Stimulated activated CD8-positive, alpha-beta memory T cell treated with anti-CD3 and anti-CD28 coated beads, Interleukin-7, amount 100 ng/mL, for 48 hours (primary cell): ENCODE measurements at places on chromosomes 16 and 17.

GRCh38 chr16:25729188-25729915 lies 37.6 kb downstream of the HS3ST4 start:
- no peak for DNase-seq

DNA sequence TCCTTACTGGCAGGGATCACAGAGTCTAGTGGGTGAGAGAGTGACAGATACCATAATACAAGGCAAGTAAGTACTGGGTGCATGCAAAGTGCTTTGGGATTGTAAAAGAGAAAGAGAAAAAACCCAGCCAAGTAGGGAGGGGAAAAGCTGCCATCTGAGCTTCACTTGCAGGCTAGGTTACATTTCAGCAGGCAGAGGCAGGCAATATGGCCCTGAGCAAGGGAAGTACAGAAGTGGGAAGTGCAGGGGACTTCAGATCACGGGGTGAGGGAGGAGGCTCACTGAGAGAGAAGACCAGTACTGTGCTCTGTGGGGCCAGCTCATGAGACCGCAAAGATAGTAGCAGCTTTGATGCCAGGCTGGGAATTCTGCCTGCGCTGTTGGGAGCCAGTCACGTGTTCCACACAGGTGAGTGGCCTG lies 230.6 kb downstream of the MSI2 start:
- DNase-seq, result no peak

DNA sequence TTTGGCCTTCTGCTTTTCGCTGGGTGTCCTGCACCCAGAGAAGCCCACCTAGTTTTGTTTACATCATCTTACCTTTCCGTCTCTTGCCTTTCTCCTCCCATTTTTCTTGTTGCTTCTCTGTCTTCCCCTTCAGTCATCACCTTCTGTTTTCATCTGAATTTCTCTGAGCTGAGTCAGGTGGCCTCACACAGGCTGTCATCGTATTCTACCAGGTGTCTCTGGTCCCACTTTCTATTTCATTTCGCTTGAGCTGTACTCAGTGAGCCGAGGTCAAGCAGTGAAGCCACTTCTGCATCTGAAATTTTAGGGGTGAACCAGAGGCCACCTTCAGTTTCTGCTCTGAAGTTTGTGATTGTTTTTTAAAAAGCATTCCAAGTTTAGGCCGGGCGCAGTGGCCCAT lies 9.7 kb downstream of the CRAMP1 start:
- no peak for DNase-seq

GRCh38 chr16:6143020-6143419 lies 1045.4 kb upstream of the EEF2KMT start:
- no peak for DNase-seq

DNA sequence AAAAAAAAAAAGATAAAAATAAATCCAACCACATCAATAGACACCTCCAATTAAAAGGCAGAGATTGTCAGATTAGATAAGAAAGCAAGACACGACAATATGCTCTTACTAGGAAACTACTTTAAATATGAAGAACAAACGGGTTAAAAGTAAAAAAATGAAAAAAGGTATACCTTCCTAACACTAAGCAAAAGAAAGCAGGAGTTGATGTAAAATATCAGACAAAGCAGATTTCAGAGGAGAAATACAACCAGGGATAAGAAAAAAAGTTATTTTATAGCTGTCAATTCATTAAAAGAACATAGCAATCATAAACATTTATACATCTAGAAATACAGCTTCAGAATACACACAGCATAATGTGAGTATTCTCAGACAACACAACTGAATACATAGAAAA lies 49.7 kb upstream of the CCDC182 start:
- DNase-seq, result no peak

GRCh38 chr16:4679850-4680636 lies 13.3 kb upstream of the NUDT16L1 start:
- no peak for DNase-seq

GRCh38 chr17:63822537-63822936 lies 4.7 kb upstream of the PSMC5 start:
- DNase-seq, result no peak

- no peak for DNase-seq
Observed at GRCh38 chr16:85153656-85154091, 41.4 kb upstream of the CIBAR2 start.

DNA sequence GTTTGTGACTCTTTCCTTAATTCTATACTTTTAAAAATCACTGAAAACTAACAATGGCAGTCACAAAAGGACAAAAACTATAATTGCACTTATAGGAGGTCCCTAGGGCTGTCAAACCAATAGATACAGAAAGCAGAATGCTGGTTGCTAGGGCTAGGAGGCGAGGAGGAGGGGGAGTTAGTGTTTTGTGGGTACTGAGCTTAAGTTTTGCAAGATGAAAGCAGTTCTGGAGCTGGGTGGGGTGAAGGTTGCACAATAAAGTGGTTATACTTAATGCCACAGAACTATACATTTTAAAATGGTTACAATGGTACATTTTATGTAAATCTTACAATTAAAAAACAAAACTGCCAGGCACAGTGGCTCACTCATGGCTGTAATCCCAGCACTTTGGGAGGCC lies 27.3 kb downstream of the NUBP1 start:
- DNase-seq, result no peak

- DNase-seq, result no peak
Observed at GRCh38 chr16:69381231-69381630, 4.6 kb downstream of the TERF2 start.

DNA sequence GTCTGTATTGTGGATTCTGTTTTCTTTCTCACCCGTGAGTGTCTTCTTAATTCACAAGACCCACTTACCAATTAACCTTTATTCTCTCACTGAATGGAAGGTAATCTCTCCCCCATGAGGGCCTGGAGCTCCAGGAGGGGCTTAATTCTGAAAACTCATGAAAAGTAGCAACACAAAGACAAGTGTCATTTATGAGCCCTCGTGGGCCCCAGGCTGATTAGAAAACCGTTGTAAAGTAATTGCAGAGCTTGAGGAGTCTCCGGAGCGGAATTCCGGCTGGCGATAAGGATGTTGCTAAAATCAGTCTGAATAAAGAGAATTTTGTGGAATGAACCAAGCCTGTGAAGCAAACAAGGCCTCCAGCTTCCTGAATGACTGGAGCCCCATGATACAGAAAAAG lies 301.5 kb downstream of the HAPSTR1 start:
- DNase-seq, result no peak

DNA sequence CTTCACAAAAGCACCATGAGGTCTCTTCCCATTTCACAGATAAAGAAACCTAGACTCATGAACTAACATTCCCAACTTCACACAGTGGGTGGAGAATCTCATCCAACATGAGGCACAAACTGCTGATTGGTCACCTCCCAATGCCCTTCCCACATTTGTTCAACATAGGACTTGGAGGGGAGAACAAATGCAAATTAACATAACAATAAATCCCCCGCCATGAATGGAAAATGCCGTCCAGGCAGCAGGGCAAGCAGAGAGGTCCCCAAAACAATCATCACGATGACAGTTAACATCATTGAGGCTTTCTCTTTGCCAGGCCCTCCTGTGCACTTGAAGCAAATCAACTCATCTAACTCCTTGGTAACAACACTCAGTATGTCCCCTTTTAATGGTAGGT lies 185.3 kb downstream of the TMEM132E start:
- DNase-seq, result no peak

DNA sequence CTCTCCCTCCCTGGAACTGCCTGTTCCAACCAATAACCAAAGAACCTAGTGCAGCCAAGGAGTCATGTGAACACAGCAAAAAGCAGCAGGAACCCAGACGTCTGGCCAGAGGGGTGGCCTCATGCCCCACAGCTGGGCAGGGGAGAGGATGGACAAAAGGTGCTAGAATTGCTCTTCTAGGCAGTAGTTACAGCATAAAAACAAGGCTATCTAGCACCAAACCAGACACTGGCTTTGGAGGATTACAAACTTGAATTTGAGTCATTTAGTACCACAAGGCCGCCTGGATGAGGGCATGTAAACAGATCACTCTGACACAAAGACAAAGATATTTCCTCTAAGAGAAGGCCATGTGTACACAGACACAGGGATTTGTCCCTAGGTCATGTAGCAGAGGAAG lies 423.3 kb upstream of the MAF start:
- DNase-seq, result no peak

DNA sequence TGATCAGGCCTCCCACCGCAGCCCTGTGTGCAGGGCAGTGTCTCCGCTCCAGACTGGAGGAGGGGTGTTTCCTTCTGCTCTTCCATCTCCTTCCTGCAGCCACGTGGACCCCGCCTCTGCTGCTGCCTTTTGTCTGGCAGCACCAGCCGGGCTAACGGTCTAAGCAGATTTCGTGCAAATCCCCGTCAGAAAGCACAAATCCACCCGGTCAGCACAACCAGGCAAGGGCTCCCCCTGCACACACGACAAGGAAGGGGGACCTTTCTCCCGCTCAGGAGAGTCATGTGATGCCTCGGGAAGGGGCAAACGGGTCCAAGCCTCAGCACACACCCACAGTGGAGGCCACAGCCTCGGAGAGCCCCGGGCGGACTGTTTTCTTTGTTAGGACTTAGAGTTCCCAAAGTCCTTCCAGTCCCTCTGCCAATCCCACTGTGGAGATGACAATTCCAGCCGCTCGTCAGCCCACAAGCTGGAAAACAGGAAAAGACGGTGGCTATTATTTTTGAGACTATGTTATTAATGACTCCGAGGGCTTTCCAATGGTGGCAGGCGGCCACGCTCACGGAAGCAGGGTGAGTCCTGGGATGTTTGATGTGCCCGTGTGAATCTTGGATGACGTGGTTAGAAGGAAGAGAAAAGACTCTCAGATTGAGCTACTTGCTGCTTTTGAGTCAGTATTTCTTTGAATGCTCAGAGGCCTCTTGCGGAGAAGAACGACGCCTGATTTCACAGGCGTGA lies 22.5 kb upstream of the MEAK7 start:
- DNase-seq, result no peak

DNA sequence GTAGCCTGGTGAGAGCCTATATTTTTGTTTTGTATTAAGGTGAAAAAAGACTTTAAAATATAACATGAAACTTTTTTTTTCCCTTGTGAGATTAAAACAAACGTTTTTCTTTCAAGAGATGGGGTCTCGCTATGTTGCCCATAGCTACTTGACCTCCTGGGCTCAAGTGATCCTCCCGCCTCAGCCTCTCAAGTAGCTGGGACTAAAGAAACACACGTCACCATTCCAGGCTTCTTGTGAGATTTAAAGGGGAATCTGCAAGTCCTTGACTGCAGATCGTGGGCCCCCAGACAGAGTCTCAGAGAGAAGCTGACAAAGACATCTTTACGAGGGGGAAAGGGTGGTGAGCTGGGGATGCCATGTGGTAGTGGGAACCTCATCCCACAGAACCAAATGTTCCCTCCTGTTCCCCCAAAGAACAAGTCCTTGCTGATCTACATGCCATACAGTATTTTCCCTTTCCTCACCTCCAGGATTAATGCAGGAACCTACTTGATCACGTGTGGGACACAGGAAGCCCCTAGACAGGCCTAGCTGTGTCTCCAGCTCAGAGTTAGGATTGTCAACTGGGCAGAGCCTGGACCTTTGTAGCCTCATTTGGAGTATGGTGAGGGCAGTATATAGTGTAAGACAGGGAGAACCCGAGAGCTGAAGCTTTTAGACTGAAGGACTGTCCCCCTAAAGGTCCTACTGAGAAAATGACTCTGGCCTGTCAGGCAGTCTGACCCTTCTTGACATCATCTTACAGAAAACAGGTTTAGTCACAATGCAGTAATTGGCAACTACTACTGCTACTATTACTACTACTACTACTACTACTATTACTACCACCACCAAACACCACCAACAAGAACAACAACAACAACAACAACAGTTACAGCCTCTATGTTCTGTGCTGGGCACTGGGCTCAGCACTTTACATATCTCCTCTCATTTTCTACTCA lies 4.1 kb downstream of the MAP3K14 start:
- no peak for DNase-seq

DNA sequence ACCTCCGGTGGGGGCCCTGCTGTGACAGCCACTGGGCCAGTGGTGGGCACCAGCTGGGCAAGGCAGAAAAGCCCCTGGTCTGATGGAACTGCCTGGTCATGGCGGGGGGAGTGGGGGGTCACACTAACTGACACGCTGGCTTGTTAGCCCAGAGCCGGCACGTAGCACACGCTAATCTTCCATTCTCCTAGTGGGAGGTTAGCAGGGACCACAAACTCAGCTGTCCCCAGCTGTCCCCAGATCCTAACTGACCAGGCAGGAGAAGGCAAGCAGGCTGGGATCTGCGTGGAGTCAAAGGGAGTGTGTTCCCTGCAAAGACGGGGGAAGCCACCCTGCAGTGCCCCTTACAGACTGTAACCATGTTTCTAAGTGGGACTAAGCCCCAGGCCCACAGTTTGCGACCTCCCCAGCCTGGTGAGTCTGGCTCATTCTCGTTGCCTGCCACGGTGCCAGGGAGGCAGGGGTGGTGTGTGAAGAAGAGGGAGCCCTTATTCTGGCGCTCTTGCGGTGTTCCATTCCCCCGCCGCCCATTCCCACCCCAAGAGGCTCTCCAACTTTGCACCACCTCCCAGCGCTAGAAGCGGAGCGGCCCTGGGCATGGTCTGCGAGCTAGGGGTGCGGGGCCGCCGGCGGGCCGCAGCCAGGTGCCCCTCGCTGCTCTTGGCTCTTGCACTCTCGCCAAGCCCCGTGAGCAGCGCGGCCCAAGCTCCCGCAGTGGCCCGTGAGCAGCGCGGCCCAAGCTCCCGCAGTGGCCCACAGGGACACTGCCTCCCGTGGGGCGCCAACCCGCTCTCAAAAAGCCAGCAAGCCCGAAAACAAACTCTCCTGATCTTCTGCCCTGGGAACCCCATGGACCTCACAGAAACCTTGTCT lies 12.1 kb upstream of the ZNF423 start:
- DNase-seq, result no peak

GRCh38 chr16:5541356-5541755 lies 443.8 kb upstream of the EEF2KMT start:
- DNase-seq, result no peak
